ENCODE measurements at places on chromosomes 7 and 10.

- no peak for DNase-seq
These were observed 59.7 kb downstream of the SEM1 start for GRCh38 chr7:96649981-96650380.

GRCh38 chr10:2077231-2077630, 339.9 kb upstream of the ADARB2 start:
- no peak for DNase-seq

DNA sequence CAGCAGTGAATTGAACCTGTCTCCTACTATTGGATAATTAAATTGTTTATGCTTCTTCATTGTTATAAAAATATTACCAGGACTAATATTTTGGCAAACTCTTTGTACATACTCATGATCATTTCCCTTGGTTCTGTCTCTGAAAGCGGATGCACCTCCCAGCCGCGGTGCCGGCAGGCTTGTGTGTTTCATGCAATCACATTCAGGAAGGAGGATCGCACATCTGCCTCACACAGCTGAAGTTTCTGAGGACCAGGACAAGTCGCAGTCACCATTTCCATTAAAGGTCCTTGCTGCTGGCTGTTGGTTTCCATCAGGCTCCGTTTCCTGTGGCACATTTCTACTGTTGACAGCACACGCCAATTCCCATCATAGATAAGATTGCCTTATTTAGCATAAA, 117.8 kb upstream of the SHH start:
- no peak for DNase-seq

- DNase-seq: no peak
These were observed 86.4 kb downstream of the TAX1BP1 start for GRCh38 chr7:27826357-27826756.

DNA sequence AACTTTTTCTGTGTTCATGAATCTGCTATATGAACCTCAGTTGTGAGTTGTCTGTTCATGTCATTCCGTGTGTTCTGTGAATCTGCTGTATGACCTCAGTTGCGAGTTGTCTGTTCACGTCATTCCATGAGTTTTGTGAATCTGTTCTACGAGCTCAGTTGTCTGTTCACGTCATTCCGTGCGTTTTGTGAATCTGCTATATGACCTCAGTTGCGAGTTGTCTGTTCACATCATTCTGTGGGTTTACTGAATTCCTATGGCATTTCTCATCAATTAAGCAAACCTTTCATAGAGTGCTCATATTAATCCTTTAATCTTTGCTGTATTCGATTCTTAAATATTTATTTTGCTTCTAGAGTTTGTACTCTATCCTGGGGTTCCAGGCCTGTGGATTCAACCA, 150.6 kb downstream of the DIP2C start:
- DNase-seq: no peak

DNA sequence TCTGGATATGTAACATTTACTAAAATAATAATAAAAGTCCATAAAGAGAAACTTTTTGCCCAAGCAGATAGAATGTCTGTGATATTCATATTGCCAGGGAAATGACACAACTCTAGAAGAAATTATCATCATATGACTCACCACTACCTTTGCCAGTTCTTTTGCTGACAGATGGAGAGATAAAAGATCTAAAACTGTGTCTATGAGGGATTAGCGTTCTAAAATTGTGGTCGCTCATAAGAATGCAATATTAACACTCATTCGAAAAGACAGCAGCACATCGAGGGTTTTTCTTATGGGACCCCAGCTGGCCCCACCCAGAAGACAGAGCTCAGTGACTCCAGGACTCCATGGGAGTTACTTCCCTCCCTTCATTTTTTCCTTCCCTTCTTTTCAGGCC, 16.6 kb upstream of the LANCL2 start:
- DNase-seq: no peak

DNA sequence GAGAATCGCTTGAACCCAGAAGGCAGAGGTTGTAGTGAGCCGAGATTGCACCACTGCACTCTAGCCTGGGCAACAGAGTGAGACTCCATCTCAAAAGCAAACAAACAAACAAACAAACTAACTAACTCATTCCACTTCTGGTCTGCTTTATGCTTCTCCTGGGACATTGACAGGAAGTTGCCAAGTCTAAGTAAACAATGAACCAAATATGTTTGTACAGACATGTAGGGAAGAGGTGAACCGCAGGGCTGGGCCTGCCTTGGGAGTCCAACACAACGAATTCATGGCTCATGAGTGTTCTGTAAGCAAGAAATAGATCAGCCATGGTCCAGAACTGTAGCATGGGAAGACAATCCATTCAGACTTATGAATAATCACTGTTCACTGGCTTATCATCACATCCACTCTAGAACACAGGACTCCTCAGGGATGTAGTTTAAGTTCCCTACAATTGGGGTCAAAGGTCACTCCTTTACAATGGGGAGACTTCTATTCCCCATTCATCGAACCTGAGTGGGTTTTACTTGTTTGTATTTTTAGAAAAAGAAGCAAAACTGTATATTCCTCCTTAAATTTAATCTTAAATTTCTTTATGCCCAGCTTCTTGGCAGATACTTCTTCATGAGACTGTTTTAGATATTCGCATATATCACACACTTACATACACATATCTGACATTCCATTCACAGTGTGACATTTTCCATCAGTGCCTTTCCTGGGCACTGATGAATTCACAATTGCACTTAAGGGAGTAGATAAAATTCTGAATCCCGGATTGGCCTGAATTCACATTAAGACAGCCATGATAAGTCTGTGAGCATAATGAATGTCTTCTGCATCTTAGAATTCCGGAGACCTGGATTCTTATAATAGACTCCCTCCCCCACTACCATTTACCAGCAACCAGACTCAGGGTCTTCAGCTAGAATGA, 159.1 kb upstream of the EEPD1 start:
- no peak for DNase-seq

DNA sequence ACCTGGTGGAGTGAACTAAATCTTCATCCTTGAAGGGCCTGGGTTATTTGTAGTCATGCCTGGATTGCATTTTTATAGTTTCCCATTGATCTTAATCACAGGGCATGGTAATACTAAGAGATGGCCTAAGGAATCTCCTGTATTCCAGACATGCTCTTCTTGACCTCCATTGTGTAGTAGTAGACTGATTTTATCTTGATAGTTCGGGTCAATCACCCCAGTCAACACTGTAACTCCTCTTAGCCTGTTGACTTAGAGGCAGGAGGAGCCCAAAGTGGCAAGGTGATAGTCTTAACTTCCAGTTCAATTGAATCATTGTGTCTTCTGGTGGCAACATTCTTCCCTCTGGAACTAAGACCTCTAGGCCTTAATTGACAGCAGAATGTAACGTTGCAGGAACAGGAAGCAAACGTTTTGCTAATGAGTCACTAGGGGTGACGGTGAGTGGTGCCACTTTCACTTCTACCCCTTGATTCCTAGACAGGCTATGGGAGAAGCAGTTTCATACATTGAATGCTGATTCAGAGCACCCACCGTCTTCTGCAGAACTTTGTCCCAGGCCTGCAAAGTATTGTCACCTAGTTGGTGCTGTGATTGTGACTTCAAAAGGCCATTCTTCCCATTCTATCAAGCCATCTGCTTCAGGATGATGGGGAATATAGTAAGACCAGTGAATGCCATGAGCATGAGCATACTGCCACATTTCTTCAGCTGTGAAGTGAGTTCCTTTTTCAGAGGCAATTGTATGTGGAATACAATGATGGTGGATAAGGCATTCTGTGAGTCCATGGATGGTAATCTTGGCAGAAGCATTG, 24.0 kb upstream of the PAPSS2 start:
- DNase-seq: peak; percentile 79

GRCh38 chr10:78518224-78518623, 484.6 kb downstream of the RPS24 start:
- DNase-seq: no peak

DNA sequence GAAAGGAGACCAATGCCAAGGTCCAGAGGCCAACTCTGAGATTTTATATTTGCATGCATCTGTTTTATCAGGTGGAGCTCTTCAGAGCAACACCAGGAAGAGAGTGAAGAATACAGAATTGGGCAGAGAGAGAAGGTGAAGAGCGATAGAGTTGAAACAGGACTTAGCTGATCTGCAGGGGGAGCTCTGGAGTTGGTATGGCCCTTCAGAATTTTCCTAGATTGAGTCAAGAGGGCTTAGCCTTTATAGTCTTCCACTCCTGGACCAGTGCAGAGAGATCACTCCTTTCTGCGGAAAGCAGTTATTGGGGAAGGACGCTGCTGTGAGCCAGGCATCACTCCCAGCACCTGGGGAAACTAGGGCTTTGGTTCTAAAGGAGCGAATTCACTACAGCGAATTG, 105.0 kb upstream of the DGKB start:
- no peak for DNase-seq

DNA sequence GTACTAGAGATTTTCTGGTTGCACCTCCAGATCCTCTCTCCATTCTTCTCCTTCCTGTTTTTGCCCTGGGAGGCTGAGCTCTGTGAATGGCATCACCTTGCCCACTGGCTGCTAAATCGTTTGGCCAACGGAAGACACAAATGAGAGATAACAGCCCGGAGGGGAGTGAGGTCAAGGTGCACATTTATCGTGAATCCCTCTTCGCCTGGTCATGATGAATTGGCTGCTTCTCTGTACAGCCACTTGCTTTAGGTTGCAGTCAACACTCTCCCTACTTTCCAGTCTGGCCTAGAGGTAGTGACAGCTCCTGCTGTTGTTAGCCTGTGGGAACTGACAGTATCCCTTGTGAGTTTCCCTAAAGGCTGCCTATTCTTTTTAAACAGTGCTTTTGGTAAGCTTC, 85.4 kb upstream of the CHCHD3 start:
- DNase-seq: no peak

GRCh38 chr10:119441921-119442757, 100.4 kb downstream of the RGS10 start:
- DNase-seq: no peak
